ENCODE measurements at places on chromosomes 13 and 19.

DNA sequence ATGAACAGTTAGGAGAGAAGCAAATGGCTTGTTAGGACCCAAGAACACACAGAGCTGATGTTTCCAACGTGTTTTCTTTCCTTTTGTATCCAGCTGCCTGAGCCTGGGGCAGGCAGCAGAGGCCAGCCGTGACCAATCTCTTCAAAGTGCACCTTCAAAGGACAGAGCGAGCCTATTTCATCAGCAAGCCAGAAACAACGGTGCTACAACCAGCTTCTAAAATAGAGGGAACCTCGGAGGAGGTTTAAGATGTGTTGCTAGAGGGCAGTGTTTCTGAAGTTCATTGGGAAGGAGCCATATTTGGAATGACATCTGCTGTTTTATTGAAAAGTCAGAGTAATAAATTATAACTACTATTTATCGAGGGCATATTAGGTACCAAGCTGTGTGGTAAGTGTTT, 56.2 kb upstream of the RFC3 start:
- DNase-seq: no peak

DNA sequence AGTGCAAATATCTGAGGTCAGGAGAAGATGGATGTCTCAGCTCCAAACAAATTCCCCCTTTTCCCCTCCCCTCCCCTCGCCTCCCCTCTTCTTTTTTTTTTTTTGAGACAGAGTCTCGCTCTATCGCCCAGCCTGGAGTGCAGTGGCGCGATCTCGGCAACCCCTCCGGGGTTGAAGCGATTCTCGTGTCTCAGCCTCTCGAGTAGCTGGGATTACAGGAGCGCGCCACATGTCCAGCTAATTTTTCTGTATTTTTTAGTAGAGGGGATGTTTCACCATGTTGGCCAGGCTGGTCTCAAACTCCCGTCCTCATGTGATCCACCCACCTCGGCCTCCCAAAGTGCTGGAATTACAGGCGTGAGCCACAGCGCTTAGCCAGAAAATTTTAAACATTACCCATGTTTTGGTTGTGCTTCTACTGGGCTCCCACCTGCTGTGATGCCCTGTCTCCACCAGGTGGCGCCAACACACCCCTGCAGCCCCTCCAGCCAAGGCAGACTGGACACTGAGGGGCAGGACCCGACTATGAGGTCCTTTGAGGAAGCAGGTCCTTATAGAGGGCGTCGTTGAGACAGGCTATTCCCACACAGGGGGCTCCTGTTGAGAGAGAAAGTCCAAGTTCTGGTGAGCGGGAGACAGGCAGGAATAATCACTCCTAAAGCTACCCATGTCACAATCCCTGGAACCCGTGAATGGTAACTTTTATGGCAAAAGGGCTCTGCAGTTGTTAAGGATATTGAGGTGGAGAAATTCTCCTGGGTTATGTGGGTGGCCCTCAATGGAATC, 6.3 kb downstream of the ERICH4 start:
- no peak for DNase-seq

DNA sequence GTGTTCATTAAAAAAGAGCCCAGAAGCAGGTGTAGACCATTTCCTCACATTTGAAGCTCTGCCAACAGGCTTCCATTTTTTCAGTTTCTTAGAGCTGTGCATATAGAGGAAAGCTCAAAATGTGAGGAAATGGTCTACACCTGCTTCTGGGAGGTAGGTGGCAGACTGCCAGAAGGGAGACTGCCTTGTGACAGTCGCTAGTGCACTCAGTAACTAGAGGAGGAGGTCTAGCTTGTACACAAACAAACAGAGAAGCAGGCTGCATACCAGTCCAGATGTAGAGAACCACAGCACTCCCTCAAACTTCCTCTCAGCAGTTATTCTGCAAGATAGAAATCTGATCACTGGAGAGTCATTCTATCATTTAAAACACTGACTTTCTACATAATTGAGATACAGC, 800.2 kb downstream of the EFNB2 start:
- DNase-seq: no peak

GRCh38 chr19:18126097-18126496, 26.9 kb upstream of the PIK3R2 start:
- DNase-seq: no peak

DNA sequence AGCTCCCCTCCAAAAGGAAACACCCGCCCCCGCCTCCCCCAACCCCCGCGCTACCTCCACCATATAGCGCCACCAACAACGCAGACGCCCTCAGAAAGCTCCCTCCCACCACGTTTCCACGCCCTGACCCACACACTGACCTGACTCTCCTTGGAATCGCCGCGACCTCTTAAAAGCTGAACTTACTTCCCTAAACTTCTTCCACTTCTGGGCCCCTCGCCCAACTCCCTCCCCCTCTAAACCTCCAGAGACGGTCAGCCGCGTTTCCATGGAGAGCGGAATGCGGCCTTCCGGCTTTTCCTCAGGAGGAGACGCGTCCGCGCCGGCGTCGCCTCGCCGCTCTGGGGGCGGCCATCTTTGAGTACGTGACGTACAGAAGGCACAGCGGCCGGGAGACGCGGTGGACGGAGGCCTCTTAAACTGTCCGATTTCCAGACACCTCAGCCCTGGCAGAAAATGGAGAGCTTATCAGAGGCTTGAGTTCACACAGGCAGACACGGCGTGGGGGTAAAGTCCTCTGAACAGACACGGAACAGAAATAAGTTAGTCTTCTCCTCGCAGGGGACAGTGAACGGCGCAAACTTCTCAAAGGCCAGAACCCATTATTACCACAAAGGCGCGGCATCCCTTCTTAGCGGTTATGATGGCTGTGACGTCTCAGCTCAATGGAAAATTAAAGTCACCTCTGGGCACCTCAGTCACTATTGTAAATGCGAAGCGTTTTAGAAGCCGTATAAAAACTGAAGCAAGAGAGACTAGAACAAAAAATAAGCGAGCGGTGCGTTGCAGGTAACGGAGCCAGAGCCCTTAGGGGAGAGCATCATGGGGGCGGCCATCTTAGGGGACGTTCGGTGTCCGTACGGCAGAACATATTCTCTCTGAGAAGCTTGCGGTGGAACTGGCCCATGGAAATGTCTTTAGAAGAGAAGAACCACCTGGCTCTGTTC, at the start of gene ZNF432:
ZNF432 (minus strand) TSS at position 284 of the 947 bp plus-strand sequence. CDS start 1,970 bp downstream, outside the sequence.
- DNase-seq: peak; percentile 90

DNA sequence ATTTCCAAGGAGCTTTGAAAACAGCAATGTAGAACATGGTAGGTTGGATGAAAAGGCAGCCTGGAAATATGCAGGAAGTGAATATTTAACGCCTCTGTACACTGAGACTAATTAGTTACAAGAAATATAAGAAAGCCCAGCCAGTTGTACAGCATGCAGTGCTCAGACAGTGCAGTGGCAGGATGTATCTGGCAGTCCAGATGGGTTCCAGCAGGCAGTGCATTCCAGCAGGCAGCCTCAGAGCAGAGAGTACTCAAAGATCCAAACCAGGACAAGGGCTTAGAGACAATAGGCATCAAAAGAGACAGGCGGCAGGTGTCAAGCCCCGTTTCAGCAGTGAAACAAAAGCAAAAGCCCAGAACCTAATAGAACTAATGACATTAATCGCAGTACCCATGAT, 2776.3 kb downstream of the PCDH9 start:
- no peak for DNase-seq

GRCh38 chr13:67136157-67136556, 94.0 kb downstream of the PCDH9 start:
- no peak for DNase-seq

- DNase-seq: no peak
These were observed 37.0 kb upstream of the CCNA1 start for GRCh38 chr13:36395280-36395679.

GRCh38 chr19:39372941-39373340, 18.0 kb downstream of the PAF1 start:
- no peak for DNase-seq

DNA sequence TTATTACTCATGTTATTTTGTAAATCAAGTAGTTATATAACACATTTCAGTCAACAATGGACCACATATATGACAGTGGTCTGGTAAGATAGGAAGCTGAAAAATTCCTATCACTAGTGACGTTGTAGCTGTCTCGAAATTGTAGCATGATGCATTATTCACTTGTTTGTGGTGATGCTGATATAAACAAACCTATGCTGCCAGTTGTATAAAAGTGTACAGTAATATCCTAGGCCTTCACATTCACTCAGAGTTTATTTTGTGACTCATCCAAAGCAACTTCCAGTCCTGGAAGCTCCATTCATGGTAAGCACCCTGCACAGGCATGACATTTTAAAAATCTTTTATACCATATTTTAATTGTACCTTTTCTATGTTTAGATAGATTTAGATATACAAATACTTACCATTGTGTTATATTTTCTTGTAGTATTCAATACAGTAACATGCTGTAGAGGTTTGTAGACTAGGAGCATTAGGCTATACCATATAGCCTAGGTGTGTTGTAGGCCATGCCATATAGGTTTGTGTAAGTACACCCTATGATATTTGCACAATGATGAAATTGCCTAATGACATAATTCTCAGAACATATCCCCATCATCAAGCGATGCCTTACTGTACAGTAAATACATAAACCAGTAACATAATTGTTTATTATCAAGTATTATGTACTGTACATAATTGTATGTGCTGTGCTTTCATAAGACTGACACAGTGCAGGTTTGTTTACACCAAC, 49.3 kb downstream of the IFT88 start:
- DNase-seq: no peak

GRCh38 chr19:18441804-18442788, 4.2 kb upstream of the ISYNA1 start:
- DNase-seq: no peak

DNA sequence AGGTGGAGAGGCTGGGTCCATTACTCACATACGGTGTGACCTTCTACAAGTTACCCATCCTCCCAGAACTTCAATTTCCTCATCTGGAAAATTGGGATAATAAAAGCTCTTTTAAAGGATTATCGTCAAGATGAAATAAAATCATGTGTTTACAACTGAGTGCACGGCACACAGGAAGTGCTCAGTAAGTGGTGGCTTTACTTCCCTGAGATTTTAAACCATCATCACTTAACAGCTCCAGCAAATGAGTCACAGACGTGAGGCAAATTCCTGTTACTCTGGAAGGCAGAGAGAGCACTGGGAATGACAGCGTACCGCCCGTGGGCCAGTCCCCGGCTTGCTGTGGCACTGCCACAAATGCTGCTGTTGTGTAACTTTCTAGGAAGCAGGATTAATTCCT, 64.1 kb downstream of the MRPL57 start:
- no peak for DNase-seq

GRCh38 chr13:76027131-76027530, 391.0 kb downstream of the LMO7 start:
- no peak for DNase-seq

GRCh38 chr19:3251229-3251628, 26.8 kb downstream of the CELF5 start:
- DNase-seq: no peak

DNA sequence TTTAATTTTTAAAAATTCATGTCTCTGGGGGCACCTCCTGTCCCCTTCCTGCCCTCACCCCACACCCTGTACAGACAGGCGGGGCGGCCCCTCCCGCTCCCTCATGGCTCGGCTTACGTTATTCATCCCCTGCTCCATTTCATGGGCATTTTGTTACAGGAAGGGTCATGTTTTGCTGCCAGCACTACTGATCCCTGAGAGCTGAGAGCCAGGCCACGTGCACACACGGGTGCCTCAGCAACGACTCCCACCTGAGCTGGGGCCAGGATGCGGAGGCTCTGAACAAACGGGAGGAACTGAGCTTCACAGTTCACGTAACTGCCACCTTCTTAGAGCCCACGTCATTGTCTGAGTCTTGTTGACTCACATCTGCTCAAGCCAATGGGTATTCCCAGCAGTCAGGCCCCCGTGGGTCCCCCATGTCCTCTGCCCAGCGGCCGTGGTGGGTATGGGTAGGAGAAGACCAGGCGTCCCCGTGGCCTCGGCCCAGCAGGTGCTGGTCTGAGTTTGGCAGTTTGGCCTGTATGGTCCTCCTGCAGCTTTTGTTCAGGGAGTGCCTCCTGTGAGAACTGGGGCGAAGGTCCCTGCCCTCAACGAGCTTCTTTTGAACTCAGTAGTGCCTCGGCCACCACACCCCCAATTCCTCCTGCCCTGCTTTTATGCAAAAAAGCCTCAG, 16.4 kb upstream of the TMEM255B start:
- no peak for DNase-seq

GRCh38 chr19:29677001-29677817, 11.9 kb downstream of the PLEKHF1 start:
- no peak for DNase-seq

GRCh38 chr19:13036366-13036976, 41.2 kb downstream of the NFIX start:
- no peak for DNase-seq

GRCh38 chr19:46371371-46371901, 24.5 kb downstream of the PPP5C start:
- no peak for DNase-seq

GRCh38 chr19:7450243-7451223, 38.3 kb downstream of the PEX11G start:
- DNase-seq: no peak

- no peak for DNase-seq
These were observed 61.2 kb upstream of the TM9SF2 start for GRCh38 chr13:99439850-99440604.

GRCh38 chr13:47413112-47413511, 516.3 kb upstream of the HTR2A start:
- DNase-seq: no peak

GRCh38 chr13:97120346-97120745, 101.8 kb upstream of the MBNL2 start:
- DNase-seq: no peak

DNA sequence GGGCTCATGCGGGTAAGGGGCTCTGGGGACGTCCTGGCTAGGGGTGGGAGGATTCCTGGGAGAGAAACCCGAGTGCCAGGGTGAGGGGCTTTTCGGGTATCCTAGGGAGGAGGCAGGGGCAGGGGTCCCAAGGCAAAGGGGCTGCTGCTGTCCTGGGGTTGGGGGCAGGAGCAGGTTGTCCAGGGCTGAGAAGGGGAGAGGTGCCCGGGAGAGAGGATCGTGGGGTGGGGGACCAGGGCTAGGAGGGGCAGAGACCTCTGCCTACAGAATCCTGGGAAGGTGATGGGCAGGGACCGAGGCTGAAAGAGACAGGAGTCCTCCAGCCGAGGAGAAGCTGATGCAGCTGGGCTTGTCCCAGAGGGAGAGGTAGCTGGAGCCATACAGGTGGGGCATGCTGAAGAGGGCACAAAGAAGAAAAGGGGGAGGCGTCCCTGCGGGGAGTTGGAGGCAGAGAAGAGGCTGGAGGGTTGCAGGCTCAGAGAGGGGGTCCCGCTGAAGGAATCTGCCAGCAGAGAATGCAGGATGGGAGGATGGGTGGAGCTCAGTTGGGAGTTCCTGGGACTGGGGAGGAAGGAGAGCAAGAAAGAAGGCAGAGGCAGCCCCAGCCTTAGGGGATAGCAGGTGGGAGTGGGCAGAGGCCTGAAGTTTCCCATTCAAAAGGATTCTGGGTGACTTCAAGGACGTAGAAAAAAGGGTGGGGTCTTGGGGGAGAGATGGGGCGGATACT, 574 bp downstream of the CYP2S1 start:
- no peak for DNase-seq

GRCh38 chr13:89568746-89569145, 1778.7 kb upstream of the MIR17HG start:
- no peak for DNase-seq

GRCh38 chr19:1257475-1258162, 9.2 kb downstream of the MIDN start:
- DNase-seq: no peak

Data from mesothelial cell of epicardium (in vitro differentiated cells).